ENCODE measurements at places on chromosomes 2 and 18.

GRCh38 chr2:142044197-142044596 is 86.6 kb downstream of the LRP1B start:
- no peak for DNase-seq

GRCh38 chr2:8169443-8169842 is 512.4 kb upstream of the ID2 start:
- DNase-seq = no peak

- DNase-seq = no peak
Observed at GRCh38 chr18:37525262-37525585, 40.4 kb downstream of the CELF4 start.

- DNase-seq = no peak
Observed at GRCh38 chr2:196167666-196168065, 3.7 kb downstream of the STK17B start.

DNA sequence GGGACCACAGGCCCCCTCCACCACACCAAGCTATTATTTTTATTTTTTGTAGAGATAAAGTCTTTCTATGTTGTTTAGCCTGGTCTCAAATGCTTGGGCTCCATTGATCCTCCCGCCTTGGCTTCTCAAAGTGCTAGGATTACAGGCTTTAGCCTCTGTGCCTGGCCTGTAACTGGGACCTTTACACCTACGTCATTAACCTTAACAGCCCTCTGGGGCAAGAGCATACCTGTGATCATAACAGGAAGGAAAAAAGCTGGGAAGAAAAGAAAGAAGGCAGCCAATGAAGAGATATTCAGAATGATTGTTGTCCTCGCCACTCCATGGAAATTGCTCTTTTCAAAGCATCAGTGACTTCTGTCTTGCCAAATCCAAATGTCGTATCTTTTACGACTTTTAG is 338.2 kb downstream of the LRRTM1 start:
- DNase-seq = no peak

GRCh38 chr2:118048401-118048800 is 34.5 kb upstream of the CCDC93 start:
- DNase-seq = no peak

DNA sequence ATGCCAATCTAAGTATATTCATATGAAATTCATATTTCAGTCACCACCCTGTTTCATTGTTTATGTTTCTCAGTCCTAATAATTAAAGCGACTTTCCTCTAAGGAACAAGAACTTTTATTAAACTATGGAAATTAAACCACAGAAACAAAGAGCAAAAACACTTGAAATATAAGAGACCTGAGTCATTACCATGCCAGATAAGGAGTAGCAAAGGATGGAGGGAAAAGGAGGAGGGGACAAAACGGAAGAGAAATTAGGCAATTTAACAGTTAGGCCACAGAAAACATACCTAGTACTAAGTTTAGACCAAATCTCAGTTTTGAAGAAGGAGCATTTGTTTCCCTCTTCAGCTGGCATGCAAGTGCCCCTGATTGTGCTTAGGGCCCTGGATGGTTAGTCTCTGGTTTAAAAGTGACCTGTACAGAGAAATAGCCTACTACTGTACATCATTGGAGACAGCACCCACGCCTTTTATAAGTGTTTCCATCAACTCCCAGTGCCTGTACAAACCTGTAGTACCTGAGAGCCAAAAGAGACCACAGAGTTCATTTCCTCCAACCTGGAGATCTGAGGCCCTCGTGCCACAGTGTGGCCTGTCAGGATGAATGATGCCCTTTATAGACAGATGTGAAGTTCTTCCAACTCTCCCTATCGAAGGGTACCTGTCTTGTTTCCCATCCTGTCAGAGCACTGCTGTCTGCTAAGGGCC is 74.5 kb downstream of the SPATS2L start:
- no peak for DNase-seq

DNA sequence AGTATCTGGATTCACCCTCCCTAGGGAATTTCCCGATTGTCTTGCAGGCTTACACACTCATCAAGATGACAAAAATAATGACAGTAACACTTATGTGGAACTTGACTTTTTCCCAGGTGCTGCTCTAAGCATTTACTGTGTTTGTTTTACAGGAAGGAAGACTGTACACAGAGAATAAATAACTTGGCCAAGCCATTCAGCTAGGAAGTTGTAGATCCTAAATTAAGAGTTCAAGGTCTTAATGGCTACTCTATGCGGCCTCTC is 549 bp upstream of the DPP4 start:
- DNase-seq = no peak

GRCh38 chr2:240926516-240927389 is 20.6 kb downstream of the CROCC2 start:
- no peak for DNase-seq

GRCh38 chr2:46294176-46294836 is 2.9 kb upstream of the EPAS1 start:
- DNase-seq = peak; percentile 12

GRCh38 chr2:240149943-240150784 is 9.7 kb upstream of the OTOS start:
- DNase-seq = peak; percentile 33

- no peak for DNase-seq
Observed at GRCh38 chr2:117086943-117087250, 727.6 kb upstream of the DDX18 start.

GRCh38 chr2:174901075-174901474 is 104.1 kb downstream of the CHN1 start:
- no peak for DNase-seq

DNA sequence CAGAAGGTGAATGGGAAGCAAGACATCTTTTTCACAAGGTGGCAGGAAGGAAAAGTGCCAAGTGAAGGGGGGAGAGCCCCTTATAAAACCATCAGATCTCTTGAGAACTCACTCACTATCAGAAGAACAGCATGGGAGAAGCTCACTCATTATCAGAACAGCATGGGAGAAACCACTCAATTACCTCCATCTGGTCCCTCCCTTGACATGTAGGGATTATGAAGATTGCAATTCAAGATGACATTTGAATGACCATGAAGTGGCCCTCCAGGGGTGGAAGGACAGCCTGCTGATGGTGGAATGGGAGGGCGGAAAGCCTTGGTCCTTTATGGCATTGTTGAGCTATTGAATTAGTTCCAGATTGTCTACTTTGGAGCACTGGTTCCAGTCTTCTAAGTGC is 413.0 kb upstream of the MEX3C start:
- DNase-seq = no peak

GRCh38 chr2:169222665-169223064 is 139.7 kb downstream of the LRP2 start:
- DNase-seq = no peak

- DNase-seq = no peak
Observed at GRCh38 chr2:239801404-239802184, 223.5 kb downstream of the NDUFA10 start.

DNA sequence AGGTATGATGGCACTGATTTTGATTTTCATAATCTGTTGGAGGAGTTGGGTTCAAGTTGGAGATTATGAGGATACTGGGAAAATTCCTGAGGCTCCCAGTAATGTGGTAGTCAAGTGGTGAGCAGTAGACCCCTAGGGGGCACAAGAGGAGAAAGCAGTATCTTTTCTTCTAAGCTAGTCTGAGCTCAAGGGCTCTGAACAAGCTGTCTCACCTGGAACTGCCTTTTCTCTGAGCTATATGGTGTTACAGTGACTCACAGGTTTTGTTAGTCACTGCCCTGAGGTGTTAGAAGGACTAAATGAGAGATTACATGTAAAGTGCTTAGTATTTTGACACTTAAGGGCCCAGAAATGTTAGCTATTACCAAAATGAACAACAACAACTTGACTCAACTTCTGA is 42.2 kb downstream of the CD302 start:
- DNase-seq = no peak

DNA sequence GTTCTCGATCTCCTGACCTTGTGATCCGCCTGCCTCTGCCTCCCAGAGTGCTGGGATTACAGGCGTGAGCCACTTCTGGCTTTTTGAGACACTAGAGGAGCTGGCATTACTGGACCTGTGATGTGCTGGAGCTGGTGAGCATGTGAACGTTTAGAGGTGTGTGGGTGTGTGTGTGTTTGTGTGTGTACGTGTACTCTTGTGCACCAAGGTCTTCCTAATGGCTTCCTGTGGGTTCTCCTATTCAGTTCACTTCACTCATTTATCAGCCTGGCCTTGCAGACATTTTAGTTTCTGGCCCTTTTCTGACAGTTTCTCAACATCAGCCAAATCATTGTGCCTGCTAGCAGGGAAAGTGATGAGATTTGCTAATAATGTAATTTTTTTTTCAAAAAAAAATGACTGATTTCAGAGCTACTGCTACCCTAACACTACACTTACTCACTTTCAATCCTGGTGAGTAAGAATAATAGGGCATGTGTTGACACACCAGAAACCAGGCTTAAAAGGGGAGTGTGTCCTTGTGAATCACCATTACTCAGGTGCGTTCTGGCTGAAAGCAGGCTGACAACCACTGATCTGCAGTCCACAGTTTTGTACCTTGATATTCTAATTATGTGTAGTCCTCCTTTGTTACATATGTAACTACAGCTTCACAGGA is 41.0 kb upstream of the ACTR3 start:
- peak; percentile 30 for DNase-seq

DNA sequence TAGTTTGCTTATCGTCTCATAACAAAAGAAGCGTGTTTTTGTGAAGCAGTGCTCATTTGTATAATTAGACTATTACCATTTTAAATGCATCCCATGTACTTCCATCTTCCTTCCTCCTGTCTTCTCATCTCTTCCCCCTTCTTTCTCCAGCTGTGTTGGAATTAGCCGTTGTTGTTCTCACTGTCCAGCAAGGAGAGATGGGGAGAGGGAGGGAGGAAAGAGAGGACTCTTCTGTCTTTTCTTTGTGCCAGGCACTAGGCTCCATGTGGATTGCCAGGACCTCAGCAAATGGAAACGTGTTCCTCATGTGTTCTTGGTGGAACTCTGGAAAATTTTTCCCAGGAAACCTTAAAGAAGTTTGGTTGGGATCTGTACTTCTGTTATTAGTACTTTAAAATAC is 131.7 kb downstream of the PHLPP1 start:
- DNase-seq = no peak

- DNase-seq = no peak
Observed at GRCh38 chr2:221156062-221156734, 415.9 kb downstream of the EPHA4 start.

DNA sequence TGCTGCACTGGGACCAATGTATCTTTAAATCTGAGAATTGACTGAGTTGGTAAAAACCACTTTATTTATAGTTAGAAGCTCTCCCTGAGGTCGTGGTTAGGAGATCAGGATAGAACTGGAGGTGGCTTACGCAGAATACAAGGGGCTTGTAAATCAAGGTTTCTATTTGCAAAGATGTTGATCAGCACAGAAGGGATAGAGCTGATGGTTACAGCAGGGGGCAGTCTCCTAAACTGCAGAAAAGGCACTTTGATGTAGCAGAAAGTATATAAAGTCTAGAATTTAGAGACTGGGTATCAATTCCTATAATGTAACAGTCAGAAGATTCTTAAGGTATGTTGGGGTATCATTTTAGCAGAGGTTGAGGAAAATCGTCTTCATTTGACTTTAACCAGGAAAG is 25.2 kb upstream of the ACVR1 start:
- DNase-seq = no peak

DNA sequence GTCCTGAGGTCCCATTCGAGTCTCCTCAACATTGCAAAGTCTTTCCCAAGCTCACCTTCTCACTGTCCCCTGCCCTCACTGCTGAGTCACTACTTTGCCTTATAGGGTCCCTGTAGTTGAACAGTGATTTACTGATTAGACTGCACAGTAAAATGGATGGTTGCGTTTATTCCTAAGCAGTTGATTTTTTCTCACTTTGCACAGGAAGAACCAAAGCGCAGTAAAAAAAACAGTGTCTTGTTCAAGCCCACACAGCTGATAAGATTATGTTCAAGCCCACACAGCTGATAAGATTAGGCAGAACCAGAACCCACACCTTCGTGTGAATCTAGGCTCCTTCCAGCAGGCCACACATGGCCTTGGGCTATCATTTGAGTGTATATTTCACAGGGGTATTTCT is 215.3 kb upstream of the COPS8 start:
- DNase-seq = no peak

DNA sequence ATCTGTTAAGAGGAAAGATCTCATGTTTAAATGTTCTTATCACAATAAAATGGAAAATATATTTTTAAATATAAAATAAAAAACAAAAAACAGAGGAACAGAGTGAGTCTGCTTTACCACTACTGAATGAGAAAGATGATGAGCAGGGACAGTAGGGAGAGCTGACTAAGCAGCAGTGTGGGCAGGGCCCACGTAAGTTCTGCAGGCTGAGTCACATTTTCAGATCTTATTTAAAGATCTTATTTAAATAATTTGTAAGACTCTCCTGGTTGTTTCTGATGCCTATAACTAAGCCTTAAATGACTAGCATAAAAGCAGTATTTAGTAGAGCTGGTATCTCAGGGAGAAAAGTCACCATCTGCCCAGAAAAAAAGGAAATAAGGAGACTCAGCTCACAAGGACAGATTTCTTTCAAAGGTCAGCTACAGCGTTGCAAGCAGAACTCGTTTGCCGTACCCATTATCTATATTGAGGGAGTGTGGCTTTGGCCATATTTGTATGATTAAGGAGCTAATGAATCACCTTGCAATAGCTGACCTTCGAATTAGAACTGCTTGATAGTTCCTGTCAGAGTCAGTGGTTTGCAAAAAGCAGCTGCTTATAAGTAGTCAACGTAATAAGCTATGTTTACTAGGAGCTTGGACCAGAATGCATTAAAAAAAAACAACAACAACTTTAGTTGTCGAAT is 322.1 kb upstream of the CHAC2 start:
- no peak for DNase-seq

DNA sequence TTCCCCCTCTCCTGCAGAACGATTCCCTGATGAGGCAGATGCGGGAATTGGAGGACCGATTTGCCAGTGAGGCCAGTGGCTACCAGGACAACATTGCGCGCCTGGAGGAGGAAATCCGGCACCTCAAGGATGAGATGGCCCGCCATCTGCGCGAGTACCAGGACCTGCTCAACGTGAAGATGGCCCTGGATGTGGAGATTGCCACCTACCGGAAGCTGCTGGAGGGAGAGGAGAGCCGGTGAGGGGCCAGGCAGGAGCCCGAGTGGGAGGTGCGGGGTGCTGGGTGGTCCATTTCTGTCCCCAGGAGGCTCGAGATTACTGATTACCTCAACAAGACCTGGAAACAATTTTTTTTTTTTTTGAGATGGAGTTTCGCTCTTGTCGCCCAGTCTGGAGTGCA is 3.1 kb downstream of the DES start:
- no peak for DNase-seq

DNA sequence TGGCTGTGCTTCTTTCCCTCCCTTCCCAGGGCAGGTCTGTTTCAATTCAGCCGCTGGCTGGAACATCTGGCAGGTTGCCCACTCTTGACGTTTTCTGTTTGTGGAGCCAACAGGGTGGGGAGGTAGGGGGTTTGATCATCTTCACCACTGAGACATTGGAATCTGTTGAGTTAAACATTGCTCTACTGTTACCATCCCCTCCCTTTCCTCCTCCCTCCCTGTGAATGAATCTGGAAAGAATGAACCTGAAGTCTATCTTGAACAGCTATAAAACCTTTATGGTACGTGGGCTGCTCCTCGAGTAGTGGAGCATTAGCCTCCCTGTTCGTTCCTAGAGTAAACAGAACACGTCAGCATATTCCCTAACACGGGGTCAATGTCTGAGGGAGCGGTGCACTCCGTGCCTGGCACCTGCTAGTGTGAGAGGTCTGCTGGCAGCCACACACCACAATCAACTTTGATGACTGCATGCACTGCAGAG is 249.9 kb upstream of the RBBP8 start:
- no peak for DNase-seq

- DNase-seq = no peak
Observed at GRCh38 chr18:13700153-13700552, 26.2 kb downstream of the FAM210A start.
